ENCODE measurements at places on chromosomes 1 and 21.

DNA sequence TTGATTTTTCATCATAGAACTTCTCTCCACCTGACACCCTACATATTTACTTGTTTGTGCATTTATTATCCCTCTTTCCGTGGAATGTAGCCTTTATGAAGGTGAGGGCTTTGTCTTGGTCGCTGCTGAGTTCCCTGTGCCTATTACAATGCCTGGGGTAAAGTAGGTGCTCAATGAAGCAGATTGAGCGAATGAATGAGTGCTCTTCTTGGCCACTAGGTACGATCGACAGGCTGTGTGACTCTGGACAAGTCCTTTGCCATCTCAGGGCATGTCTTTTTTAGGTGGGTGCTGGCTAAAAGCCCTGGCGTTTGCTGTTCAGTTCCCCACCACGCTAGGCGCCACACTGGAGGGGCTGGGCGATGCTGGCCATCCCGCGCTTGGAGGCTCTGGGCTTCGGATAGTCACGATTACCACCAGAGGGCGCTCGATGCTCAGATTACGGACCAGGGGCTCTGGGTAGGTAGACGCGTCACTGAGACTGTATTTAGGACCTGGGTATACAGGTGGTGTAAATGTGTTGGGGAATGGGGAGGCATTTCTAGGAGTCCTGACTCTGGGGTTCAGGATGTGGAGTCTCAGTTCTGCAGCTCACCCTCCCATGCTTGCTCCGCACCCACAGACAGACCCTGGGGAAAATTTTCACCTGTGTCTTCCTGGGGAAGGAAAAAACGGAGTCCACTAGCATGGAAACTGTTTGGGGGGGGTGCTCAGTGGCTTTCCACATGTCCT, 71.0 kb upstream of the CSF3R start:
- DNase-seq: peak; percentile 6

GRCh38 chr1:169785267-169785666, 9.4 kb downstream of the METTL18 start:
- no peak for DNase-seq

- DNase-seq: no peak
Measured at GRCh38 chr1:111176678-111177077, 23.8 kb downstream of the DENND2D start.

DNA sequence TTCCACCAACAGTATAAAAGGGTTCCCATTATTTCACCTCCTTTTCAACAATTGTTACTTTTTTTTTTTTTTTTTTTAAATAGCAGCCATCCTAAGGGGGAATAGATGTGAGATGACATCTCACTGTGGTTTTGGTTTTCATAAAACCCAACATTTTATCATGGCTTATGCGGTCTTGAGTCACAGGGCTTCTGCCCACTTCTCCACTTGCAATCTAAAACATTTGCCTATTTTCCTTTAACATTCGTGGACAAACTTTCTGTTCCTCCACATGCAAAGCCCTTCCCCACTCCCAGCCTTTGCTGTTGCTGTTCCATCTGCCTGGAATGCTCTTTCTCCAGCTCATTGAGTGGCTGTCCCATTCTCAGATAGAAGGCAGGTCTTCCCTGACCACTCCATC, 239.7 kb upstream of the KCNK2 start:
- DNase-seq: no peak

- no peak for DNase-seq
Measured at GRCh38 chr1:197330213-197330612, 62.2 kb downstream of the CRB1 start.

- DNase-seq: no peak
Measured at GRCh38 chr1:74811436-74812179, 78.7 kb downstream of the TYW3 start.

GRCh38 chr1:43554444-43554992, 23.8 kb downstream of the PTPRF start:
- DNase-seq: peak; percentile 16

DNA sequence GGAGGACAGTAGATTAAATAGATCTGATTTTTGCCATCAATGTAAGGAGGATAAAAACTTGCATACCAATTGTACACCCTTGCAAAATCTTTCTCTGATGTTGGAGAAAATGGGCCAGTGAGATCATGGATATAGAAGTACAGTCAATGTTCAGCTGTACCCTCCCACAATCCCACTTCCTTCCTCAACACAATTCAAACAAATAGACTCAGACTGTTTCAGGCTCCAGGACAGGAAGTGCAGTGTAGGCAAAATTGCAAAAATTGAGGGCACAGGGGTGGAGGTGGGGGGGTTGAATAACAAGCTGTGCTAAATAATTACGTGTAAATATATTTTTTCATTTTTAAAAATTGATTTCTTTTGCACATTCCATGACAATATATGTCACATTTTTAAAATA, 3.9 kb upstream of the IFI44 start:
- DNase-seq: no peak

- DNase-seq: peak; percentile 60
Measured at GRCh38 chr21:42039470-42039901, 29.3 kb upstream of the ZBTB21 start.

DNA sequence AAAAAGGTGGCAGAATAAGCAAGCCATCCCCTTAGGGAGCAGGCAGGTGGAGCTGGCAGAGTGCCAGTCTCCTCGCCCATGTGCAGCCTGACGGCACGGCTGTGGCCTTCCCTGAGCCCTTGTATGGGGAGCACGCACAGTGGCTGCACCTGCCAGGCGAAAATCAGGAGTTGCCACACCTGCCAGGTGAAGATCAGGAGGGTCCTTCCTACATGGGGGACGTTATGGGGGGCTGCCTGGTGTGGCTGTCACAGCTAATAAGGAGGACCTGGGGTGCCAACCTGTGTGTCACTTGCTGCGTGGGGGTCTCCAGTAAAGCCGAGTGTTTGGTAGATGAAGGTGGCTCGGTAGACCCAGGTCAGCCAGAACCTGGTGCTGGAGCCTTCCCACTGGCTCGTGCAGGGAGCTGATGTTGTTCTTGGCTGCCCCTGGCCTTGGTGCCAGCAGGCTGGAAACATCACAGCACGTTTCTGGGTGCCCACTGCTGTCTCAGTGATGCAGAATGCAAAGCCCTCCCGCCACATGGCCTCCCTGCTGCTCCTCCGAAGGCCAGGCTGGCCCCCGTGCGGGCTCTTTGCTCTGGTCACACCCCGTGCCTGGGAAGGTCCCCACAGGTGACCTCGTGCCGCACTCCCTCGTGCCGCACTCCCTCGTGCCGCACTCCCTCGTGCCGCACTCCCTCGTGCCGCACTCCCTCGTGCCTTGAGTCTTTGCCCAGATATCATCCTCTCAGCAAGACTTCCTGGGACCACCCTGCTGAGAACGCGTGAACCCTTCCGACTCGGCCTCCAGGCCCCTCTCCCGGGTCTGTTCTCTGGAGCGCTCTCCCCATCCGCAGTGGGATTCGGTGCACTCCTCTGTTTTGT, 55.4 kb downstream of the SLC37A1 start:
- no peak for DNase-seq

- no peak for DNase-seq
Measured at GRCh38 chr1:8107897-8108296, 81.8 kb upstream of the ERRFI1 start.

DNA sequence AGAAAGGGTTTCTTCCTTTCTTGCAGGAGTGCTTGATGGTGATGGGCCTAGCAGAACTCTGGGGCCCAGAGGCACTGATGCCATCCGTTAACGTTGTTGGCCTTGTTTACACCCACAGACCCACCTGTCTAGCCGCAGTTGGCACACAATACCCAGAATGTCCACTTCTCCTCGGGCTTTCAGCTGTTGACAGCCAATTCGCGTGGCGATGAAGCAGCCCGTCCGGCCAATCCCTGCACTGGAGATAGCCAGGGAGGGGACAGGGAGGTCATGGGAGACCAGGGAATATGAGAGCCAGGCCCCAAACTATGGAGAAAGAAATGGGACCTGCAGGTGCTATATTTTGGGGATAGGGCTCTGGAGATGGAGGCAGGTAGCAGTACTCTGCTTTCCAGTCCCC, 5.7 kb upstream of the ARL8A start:
- DNase-seq: no peak

DNA sequence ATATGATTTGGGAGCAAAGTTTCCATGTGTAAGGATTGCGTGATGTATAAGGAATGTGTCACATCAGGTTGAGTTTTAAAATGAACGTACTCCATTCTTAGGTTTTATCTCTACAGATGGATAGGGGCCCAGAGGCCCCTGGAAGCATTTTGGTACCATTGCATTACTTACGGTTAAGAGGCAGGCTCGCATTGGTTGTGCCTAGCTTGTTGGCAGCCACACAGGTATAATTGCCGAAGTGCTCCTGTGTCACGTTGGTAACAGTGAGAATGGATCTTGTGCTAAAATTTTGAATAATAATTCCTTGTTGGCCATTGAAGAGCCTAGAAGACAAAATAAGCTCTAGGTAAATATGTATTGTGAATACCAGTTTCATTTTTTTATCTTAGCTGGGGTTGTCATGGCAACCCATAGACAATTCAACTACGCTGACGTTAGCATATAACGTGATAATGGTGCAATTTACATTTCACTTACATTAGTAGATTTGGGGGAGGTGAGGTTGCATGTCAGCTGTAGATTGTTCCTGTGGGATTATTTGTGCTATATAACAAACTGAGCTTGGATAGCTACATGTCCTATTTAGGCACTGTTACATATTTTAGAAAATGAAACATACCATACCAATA, 511.9 kb upstream of the ZRANB2 start:
- DNase-seq: no peak

DNA sequence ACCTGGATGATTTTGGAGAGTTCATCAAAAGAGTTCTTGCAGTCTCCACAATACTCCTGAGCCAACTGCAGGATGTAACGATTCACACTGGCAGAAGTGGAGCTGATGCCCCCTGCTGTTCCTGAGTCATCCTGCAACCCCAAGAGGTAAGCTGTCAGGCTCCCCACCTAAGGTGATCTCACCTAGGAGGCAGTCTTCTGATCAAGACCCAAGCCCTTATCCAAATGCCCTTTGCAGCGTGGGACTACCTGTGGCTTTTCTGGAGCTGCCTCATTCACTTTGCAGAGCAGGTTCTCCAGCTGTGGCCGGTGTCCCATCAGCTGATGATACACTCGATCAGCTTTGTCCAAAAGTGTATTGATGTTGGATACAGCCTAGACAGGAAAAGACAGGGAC, 96.4 kb downstream of the UBR4 start:
- no peak for DNase-seq

DNA sequence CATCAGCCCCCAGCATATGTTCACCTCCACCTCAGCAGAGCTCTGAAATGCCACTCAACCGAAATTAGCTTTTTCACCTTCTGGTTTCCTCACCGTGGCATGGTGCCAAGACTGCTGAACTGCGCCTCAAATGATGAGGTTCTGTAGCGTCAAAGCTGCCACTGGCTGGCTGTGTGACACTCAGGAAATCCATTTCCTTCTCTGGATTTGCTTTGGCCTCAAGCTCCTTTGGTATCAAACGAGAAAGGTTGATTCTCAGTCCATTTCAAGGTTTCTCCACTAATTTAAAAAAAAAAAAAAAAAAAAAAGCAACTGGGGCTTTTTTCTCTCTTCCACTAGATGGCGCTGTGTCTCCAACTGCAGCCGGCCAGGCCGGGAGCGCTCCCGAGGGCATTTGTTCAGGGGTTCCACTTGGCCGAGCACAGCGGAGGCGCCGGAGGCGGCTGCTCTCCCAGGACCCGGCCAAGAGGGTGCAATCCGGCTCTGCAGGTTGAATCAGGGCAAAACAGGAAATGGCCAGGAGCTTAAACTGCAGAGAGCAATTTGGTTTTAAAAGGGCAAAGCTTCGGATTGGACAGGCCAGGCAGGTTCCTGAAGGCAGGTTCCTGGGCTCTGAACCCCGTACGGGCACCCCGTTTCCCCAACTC, 26.5 kb upstream of the PLA2G2C start:
- DNase-seq: no peak

- DNase-seq: no peak
Measured at GRCh38 chr21:44854391-44854663, 19.2 kb downstream of the PTTG1IP start.

DNA sequence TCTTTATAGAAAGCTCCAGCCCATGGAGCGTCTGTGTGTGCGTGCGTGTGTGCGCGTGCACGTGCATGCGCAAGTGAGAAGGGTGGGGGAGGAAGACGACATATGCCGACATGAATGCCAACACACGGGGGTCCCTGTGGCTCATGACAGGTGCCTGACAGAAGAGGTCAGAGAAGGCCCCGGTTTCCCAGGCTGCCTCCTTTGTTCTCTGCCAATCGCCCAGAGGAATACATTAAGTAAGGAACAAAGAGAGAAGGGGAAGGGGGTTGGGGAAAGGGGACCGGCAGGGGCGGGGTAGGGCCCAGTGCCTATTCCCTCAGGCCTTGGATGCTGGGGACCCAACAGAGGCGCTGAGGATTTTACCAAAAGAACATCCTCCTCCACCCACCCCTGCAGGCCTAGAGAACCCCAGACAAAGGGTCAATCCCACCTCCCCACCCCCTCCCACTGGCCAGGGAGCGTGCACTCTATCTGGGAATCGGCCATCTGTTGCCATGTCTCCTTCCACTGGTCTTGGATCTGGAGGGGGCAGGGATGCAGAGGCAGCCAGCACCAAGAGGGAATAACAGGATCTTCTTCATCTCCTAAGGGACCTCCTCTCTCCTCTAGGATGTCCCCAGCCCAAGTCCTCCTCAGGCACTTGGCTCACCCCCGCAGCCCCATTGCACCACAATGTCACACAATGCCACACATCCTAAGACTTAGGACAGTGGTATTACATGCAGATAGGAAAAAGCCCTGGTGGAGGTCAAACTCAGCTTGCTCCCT, 39.4 kb downstream of the PIK3C2B start:
- DNase-seq: no peak

DNA sequence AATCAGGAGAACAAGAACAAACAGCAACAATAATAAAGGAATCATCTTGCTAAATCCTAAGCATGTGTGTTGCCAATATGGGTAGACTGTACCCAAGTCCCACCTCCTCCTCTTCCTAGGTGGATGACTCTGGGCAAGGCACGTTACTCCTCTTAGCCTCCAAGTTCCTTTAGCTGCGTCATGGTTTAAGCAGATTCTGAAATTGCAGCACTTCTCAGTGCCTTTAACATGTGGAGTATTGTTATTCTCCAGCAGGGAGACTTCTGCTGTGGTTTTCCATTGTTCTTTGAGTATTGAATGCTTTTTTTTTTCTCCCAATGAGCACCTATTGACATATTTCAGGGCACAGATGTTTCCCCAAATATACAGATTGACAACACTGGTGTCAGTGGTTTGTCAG, 15.5 kb downstream of the ARHGEF10L start:
- DNase-seq: no peak

DNA sequence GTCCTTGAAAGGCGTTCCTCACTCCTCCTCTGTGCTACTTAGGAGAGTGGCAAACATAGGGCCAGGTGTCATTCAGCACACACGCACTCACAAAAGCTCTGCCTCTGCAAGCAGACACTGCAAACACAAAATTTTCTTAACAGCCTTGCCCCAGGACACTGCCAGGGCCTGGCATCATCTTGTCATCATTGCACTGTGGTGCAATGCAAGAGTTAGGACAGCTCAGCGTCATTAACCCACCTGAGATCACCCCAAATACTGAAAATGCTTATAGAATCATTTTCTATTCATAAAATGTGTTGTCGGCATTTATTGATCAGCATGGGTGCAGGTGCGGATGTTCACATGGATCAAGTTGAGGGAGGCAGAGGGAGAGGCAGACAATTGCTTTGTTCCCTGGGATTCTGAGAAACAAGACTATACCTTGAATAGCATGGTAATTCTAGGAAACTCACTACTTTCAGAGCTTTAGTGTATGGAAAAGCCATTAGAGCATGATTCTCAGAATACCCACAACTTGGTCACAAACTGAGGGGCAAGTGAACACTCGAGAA, 3.0 kb downstream of the ADAM30 start:
- no peak for DNase-seq
